ENCODE measurements at places on chromosomes 12 and 14.

- no peak for DNase-seq
These were observed 53.9 kb downstream of the ISCA2 start for GRCh38 chr14:74547331-74547927.

GRCh38 chr12:4353785-4354208, 25.7 kb downstream of the FGF23 start:
- peak; percentile 11 for DNase-seq

- no peak for DNase-seq
These were observed 151.9 kb downstream of the ACSS3 start for GRCh38 chr12:81229759-81230158.

- no peak for DNase-seq
These were observed 54.8 kb downstream of the NINJ2 start for GRCh38 chr12:608413-608812.

DNA sequence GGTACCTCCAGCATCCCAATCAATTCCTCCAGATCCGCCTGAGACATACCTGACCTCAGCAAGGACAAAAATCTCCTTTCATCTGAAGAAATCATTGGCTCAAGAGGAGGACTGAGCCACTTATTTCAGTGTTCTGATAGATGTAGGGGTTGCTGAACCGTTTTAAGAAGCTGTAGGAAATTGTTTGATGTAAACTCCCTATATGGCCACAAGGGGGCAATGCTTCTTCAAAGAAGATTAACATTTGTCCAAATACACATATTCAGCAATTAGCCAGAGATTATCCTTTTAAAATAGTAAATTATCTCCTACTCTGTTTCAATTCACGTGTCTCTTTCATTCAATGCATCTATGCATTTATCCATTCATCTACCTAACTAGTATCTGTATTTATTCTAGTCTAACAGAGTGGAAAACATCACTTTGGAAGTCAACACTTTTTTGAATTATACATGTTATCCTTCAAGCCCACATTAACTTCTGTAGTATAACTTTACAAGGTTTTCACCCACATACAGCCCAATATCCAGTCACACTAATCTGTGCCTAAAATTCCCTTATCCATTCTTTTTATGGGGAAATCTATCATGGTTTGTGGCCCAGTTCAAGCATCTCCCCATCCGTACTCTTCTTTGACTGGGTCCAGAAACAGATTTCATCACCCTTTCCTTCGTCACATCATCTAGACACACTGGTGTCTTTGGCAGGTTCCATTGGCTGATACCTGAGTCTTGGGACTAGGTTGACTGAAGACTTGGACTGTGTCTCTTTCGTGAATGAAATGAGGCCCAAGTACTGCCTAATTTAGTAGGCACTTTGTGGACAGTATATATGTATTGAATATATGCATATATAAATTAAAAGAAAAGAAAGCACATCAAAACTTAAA, 411.0 kb upstream of the OR4E1 start:
- peak; percentile 38 for DNase-seq

- DNase-seq = no peak
These were observed 34.4 kb downstream of the NCOR2 start for GRCh38 chr12:124532967-124533366.

DNA sequence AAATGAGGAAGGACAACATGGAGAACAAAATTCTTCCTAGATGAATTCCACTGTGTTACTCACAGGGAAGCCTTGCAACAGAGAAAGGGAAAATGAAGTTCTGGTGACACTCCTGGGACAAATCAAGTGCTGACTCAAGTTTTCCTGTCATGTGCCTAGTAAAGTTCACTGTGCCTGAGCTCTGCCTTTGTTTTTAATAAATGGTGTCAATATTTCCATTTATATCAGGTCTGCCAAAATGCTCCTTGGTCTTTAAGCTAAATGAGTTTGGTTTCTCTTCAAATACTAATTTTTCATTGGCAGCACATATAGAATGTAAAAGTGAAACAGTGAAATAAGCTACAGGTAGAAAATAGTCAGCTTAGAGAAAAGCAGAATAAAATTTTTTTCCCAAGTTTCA, 33.0 kb downstream of the HIGD1C start:
- DNase-seq = peak; percentile 78

DNA sequence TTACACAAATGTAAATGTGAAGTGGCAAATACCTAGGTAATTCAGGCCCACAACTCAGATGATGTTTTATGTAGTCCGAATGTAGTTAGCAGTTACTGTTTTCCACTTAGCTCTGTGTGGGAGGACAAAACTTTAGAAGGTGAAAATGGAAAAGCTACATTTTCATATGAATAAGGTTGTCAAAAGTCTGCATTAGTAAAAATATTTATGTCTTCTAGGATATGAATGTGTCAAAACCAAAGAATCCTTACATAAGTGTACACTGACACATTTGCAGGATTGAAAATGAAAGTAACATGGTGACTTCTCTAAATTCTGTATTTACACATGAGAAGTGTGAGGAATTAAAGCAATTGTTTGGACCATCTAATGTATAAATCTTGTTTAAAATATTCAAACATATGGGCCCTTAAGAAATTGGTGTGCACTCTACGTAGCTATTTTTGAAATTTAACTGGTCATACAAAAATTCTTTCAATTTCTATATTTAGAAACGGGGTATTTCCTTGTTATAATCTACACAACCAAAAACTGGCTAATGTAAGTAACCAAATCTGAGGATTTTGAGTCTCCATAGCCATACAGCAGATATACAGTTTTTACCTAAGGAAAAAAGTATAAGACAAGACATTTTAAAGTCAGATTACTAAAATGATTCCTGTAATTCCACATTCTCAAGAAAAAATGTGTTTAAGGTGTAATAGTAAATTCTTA, 5.4 kb downstream of the CDKN1B start:
- peak; percentile 53 for DNase-seq

DNA sequence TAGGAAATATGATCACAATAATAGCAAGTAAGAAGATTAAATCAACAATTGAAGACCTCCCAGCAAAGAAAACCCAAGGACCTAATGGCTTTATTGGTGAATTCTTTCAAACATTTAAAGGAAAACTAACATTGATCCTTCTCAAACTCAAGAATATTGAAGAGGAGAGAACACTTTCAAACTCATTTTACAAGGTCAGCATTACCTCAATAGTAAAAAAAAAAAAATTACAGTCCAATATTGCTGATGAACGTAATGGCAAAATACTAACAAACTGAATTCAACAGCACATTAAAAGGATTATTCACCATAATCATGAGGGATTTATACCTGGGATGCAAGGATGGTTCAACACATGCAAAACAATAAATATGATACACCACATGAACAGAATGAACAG, 33.7 kb upstream of the LGR5 start:
- DNase-seq = no peak

DNA sequence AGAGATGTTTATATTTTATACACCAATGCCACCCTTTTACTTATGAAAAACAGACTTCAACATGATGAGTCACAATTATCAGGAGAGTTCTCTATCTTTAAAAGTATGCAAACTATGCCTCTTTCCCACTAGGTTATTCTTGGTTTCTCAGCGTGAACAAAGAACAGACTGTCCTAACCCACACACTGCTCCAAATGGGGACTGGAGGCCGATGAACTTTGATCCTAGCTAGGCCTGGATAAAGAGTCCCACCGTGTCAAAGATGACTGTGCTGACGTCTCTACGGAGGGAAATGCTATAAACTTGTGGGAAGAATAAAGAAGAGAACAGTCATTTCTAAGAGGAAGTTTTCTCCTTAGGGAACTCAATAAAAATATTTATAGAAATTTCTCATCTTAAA, 160.1 kb downstream of the EPS8 start:
- peak; percentile 98 for DNase-seq

- no peak for DNase-seq
These were observed 458.7 kb downstream of the TMTC2 start for GRCh38 chr12:83145325-83145840.

DNA sequence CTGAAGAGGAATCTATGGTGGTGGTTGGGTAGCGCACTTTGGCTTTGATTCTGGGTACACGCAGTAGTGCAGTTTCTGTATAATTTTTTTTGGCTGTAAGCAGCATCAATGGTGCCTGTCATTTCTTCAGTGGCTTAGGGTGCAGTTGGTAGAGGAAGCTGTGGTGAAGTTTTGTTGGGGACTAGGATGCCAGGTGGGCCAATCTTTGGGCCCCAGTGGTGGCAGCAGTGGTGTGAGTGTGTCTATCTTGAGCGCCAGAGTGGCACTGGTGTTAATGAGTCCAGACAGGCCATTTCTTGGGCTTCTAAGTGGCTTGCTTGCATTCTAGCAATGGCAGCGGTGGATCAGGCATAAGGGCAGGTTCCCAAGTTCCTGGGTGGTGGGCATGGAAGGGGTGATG, 33.8 kb upstream of the CCND2 start:
- DNase-seq = no peak

DNA sequence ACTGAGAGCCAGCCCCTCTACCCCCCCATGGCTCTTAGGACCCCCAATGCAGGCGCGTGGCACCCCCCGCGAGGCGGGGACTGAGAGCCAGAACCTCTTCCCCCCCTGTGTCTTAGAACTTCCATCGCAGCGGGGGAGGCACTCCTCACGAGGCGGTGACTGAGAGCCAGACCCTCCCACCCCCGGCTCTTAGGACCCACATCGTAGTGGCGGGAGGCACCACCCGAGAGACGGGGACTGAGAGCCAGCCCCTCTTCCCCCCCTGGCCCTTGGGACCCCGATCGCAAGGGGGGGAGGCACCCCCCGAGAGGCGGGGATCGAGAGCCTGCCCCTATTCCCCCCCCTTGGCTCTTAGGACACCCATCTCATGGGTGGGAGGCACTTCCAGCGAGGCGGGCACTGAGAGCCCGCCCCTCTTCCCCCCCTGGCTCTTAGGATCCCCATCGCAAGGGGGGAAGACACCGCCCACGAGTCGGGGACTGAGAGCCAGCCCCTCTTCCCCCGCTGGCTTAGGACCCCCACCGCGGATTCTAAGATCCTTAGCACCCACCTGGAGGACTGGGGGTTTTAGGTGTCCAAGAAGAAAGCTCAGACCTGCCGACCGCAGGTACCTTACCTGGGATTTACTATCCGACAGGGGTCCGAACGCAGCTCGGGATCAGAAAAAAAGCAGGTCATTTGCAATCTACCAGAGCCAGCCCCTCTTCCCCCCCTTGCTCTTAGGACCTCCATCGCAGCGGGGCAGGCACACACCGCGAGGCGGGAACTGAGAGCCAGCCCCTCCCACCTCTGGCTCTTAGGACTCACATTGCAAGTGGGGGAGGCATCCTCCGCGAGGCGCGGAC, 44.9 kb downstream of the DDX11 start:
- peak; percentile 1 for DNase-seq

DNA sequence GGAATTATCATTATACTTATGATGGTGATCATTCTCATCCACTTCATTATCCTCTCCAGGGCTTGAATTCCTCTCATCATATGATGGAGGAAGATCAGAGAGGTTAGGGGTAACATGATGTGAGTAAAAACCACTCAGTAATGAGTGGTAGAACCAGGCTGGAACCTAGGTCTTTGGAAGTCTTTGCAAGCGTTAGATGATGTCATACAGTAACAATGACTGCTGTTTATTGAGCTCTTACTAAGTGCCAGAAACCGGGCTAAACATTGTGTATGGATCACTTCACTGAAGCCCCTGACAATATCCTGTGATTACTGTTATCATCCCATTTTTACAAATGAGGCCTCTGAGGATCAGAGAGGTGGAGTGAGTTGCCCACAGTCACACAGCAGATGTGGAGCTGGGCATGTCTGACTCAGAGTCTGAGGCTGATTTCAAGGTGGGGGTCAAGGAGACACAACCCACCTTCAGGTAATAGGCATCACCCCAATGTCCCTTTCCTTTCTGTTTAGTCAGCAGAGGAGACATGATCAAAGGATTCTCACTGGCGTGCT, 19.5 kb downstream of the WSCD2 start:
- DNase-seq = no peak

DNA sequence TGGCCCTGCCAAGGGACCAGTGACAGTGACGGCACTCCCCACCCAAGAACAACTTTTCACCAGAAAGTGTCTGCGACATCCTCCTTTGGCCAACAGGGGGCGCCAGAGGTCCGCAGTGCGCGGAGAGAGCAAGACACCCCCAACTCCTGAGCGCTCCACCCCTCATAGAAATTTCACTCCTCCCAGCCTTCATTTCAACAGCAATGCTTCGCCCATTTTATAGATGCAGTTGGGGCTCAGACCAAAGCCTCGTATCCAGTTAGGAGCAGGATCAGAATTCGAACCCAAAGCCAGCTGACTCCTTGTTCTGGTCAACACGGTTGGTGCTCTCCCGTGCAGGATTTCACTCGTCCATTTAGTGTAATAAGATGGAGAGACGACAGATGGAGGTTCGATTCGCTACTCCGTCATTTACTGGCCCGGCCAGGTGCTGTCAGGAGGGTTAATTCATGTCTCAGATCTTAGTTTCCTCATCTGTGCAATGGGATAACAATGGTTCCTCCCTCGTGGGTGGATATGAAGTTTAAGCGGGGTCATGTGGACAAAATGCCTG, 2.4 kb upstream of the POP5 start:
- DNase-seq = peak; percentile 51

DNA sequence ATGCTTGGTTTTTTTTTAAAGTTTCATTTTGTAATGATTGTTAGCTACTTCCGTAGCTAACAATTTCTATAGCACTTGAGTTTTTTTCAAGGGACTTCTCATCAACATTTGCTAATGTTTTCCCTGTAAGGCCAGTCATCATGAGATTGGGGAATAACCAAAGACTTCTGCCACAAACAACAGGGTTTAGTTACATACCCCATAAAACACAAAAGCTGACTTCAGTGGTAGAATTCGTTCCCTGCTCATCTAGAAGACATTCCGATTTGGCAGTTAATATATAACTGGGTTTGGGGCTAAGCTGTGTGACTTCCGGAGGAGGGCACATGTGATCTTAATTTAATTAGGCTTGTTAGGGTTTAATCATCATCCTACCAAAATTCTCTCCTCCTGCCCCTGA, 22.9 kb downstream of the EGLN3 start:
- no peak for DNase-seq

GRCh38 chr12:76041406-76041805, 9.8 kb upstream of the PHLDA1 start:
- DNase-seq = no peak

GRCh38 chr14:68137704-68138619, 318.4 kb downstream of the RAD51B start:
- DNase-seq = peak; percentile 98

DNA sequence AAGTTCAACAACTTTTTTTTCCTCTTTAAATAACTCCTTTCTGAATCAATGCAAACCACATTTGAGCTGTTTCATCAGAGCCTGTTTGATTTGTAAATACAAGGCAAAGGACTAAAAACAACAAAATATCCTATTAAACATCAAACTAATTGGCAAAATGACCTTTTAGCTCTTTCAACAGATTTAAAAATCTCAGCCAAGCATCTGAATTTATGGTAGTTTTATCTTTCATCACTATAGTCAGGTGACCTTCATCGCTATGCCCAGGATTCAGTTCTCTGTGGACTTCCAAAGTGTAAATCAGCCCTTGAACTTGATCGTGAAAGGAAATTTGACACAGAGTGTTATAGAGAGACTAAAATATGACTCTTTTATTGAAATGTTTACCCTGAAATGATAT, 1554.5 kb upstream of the FLRT2 start:
- DNase-seq = no peak

GRCh38 chr12:80101126-80101525, 1.8 kb downstream of the OTOGL start:
- DNase-seq = no peak

GRCh38 chr12:130347588-130347987, 9.9 kb downstream of the PIWIL1 start:
- DNase-seq = no peak
